ENCODE measurements at places on chromosomes 11 and 22.

- no peak for DNase-seq
Measured at GRCh38 chr11:129643031-129643721, 172.5 kb upstream of the TMEM45B start.

- DNase-seq: no peak
Measured at GRCh38 chr11:25659706-25660105, 672.2 kb upstream of the ANO3 start.

DNA sequence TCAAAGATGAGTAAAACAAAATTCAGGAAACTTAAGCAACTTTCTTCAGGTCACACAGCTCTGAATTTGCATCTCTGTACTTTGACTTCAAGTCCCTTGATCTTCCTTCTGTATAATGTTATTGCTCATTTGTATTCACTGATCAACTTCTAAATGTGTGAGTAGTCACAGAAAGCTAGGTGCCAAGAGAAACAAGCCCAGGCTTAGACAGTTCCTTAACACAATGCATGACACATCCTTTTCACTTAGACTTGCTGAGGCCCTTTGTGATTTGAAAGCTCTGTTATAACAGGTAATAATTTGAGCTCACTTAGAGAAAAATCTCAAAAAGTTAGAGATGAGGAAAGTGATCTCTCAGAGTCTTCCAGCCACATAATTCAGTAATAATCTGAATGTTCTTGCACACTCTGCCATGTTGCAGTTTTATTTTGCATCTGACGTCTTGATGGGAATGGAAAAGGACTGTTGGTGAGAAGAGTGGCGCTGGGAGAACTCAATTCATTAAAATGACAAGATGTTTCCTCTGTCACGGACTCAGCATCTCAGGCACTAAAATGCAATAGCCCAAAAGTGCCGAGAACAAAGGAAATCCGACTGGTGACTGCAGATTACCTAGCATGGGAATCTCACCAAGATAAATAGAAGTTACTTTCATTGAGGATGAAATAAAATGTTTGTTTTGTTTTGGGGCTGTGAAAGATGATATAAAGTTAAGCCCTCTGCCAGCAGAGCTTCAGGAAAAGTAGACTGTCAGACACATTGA, 665.3 kb downstream of the OPCML start:
- no peak for DNase-seq

DNA sequence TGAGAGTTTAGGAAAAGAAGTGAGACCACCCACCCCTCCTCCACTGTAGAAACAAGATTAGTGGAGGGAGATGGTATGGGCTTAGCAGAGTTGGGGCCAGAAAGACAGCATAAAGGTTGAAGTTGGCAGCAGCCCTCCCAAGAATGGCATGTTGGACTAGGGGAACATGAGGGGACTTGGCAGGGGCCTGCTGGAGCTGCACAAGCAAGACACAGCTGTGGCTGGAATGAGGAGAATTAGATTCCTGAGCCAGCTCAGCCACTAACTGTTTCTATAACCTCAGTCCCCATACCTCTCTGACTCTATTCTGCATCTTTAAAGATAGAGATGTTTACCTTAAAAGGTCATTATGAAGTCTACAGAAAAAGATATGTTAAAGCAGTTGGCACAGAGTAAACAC, 13.2 kb downstream of the MAP6 start:
- no peak for DNase-seq

GRCh38 chr11:19605520-19606371, 106.9 kb upstream of the NAV2 start:
- DNase-seq: no peak

- DNase-seq: no peak
Measured at GRCh38 chr11:64120951-64121569, 44.9 kb downstream of the MACROD1 start.

DNA sequence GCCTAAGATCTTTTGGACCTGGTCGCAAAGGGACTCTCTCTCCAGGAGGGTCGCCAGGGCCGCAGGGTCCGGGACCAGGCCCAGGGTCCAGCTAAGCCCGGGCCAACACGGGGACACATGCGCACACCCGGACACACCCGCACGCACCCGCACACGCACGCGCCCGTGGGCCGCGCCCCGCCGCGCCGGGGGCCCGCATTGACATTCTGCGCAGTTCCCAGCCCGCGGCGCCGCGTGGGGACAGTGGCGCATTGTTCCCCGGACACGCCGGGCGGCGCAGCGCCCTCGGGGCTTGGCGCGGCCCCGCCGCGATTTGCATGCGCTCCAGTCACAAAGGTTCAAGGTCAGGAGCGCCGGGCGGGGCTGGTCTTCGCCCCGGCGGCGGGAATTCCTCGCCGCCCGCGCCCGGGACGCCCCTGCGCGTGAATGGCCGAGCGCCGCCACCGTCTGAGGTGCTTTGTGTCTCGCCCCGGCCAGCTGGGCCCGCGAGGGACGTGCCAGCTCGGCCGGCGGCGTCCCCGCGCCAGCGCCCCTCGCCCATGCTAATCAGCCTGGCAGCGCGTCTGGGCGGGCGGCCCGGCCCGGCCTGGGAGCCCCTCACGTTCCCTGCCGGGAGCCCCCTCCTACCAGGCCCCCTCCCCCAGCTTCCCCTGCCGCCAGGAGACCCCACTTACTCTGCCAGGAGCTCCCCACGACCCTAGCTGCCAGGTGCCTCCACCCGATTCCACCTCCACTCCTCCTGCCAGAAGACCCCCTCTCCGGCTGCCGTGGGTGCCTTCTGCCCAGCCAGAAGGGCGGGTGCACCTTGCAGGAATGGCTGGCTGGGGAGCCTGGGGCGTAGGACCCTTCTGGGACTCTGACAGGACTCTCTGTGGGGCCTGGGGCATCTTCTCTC, 50.5 kb upstream of the WNT7B start:
- DNase-seq: no peak
